8988T (cell line): ENCODE measurements at places on chromosomes 1 and 21.

DNA sequence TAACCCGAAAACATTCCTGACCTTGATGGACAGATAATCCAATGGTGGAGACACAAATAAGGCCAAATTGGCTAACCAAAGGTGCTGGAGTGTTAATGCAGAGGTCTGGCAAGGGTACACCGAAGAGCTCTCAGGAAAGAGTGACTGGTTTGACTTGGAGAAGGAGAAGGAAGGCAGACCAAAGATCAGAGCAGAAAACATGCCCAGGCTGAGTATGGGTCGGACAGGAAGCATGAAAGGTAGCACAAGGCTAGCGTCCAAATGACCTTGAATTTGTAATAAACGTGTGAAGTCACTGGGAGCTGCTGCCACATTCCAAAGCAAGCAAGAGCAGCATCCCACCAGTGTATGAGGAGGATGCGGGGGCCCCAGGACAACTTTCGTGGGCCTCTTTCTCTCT, 45.7 kb downstream of the APP start:
- no peak for DNase-seq

- no peak for DNase-seq
Measured at GRCh38 chr21:37974081-37974480, 57.8 kb upstream of the KCNJ6 start.

DNA sequence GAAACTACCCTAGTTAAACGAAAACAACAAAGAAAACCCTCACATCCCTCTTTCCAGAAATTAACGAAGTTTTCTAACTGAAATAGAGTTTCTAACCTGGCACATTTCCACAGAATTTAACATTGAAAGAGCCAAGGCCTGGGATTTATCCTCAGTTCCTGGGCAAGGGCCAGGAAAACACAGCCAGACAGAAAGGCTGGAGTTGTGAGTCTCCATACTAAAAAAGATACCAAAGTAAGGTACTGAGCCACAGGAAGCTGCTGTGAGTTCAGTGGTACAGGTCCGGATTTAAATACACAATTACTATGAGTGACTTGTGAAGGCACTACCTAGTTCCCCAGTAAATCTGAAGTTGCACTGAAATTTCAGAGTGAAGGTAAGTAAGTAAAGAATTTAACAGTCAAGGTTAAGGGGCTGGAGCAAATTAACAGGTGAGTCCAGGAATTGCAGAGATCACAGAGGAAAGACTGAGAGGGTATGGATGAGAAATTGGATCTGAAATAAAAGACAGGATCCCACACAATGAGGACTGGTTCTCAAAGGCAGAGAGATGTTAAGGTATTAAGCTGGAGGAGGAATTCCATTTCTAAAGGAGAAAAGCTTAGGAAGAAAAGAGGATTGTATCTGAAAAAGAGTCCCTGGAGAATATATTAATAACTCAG, 905 bp downstream of the LIX1L start:
- DNase-seq, result no peak

GRCh38 chr1:93701629-93702028, 20.0 kb upstream of the BCAR3 start:
- peak; percentile 81 for DNase-seq

GRCh38 chr1:8562222-8562621, 244.3 kb downstream of the SLC45A1 start:
- no peak for DNase-seq

DNA sequence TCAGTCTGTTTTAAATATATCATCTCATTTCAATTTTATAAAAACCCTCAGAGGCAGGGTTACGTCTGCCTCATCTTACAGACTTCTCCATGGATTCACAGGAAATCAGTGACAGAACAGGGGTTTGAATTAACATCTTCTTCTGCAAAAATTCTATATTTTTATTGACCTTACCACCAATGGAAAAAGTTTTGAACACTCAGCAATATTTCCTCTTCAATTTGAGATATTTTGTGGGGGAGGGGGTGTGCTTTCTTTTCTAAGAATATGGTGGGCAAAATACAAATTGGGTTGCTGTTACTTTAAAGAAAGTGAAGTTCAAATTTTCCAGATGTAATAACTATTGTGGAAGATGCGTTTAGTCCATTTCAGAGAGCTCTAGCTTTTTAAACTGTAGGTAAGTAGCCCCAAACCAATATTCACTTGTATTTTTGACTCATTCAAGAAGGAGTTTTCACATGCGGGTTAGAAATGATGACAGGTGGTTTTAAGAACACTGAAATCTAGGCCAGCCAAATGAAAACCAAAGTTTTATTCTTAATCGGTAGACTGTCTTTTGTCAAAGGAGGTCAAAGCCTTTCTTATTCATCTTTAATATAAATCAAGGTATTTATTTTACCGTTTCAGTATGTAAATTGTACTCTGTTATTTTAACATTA, 17.4 kb downstream of the TGFB2 start:
- DNase-seq, result no peak

GRCh38 chr1:5742801-5743200, 249.4 kb downstream of the NPHP4 start:
- no peak for DNase-seq
